ENCODE measurements at places on chromosomes 12 and 14.

DNA sequence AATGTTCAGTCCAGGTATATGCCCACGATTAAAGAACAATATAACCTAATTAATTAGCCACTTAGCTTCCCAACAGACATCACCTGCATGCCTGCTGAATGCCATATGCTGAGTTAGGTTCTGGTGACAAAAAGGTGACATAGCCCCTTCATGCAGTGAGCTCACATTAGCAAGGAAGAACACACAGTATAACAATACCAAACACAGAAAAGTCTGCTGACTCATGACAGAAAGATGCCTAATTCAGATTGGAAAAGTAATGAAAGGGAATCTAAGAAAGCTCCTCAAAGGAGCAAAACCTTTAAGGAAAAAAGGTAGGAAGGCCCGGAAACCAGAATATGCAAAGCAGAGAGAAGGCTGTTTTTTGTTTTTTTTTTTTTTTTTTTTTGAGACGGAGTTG lies 59.0 kb downstream of the FERMT2 start:
- DNase-seq: no peak

GRCh38 chr12:96064966-96065365 lies 29.6 kb upstream of the LTA4H start:
- DNase-seq: no peak

- no peak for DNase-seq
These were observed 29.0 kb downstream of the ACTN1 start for GRCh38 chr14:68950111-68950510.

DNA sequence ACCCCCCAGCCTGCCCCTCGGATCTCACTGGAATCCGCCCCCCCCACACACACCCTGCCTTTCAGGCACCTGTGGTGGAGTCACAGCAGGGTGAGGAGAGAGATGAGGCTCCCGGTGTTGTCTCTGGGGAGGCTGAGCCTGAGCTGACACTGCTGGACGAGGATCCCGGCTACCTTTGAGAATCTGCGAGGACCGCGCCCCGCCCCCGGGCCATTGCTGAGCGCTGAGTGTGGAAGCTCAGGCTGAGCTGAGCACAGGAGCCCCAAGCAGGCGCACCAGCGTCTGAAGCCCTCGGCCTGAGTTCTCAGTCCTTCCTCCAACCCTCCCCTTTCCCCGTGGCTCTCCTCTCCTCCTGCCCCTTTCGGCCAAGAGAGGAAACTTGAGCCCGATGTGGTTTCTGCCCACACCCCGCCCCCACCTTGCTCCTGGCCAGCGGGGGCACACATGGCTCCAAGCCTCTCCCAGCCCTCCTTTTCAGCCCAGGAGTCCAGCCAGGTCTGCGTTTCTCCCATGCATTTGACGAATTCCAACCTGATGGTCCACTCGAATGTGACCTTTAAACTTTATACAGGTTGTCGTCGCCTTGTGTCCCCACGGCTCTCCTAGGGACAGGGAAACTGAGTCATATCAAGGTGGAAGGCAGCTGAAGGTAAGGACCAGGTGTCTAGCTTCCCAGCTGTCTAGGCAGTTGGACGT lies at the start of gene NFE2:
Gene NFE2 (minus strand): TSS at position 284 of the 696 bp plus-strand sequence. CDS start 5,767 bp downstream, outside the sequence.
- DNase-seq: no peak

- no peak for DNase-seq
These were observed 1348.0 kb downstream of the TMEM121 start for GRCh38 chr14:106874350-106874749.

DNA sequence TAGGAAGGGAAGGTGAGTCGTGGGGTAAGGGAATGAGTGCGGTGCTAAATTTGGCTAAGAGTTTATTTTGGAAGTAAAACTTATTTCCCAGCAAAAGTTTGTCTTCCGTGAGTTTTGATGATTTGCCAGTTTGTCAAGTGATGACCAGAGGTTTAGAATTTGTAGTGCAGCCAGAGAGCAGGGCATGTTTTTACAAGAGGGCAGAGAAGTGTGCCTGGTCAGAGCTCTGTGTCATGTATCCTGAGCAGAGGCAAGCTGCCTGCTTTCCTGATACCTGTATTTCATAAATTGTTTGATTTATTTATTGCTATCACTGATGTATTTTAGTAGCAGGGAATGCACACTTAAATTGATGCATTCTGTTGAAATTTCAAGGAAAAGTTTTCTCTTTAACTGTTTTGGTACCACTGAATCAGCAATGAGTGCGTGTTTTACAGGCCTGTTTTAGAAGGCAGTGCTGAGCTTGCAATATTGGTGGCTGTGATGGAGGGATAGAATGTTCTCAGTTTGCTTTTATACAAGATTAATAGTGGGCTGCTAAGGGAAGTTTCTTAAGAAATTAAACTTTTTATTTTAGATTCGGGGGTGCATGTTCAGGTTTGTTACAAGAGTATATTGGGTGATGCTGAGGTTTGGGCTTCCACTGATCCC lies 19.7 kb upstream of the RD3L start:
- no peak for DNase-seq

All from midbrain (tissue), 1 donor.